ENCODE measurements at places on chromosomes 1 and 21. TPM values are rescaled to one million over a fixed set of nuclear protein-coding genes. Genes with fewer than 3 reads are reported as not detected.

RNF186 gene
- not detected for total RNA-seq

- DNase-seq: no peak
These were observed 268.3 kb upstream of the PROX1 start for GRCh38 chr1:213719462-213719861.

DNA sequence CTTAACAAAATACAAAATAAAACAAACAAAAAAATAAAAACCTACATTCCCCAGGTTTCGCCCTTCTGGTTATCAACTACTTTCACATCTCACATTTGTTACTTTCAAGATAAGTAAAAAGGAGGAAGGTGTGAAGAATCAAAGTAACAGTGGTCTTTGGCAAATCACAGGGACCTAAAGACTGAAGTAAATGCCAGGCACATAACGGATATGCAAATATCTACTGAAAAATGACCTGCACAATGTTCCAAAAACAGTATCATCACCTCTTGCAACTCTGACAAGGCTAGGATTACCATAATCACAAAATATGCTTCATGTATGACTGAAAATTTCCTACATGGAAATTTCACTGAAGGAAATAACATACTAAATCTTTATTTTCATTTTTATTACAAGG, 29.3 kb downstream of the COP1 start:
- DNase-seq: no peak

DNA sequence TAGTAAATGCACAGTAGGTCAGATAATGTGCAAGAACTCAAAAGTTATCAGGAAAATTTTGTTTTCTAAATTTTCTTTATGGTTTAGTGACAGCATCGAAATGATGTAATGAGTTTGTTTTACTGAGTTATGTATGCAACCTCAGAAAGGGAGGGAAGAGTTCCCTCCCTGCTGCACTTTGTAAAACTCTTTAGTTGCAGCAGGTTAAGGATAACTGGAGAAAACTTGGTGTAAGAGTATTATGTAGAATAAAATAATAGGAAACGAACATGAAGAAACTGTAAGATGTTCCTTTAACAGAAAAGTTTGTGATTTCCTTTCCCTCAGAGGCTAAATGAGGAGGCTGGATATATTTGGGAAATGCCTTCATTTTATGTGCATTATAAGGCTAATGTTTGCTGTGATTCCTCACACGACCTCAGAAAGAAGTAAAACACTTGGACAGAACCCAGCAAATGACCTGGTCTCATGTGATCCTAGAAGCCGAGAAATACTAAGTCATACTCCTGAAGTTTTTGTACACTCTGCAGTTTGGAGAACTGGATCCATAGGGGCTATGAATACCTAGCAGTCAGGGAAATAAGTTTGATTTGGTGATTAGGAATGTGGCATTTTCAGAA, 35.4 kb downstream of the ADGRL2 start:
- no peak for DNase-seq

RGSL1 gene
- total RNA-seq: not detected

SERPINC1 gene
- total RNA-seq: not detected

MPZ gene
- 3.1 TPM for total RNA-seq

- DNase-seq: no peak
These were observed 874.8 kb downstream of the KCNT2 start for GRCh38 chr1:195733408-195733807.

- no peak for DNase-seq
These were observed 83.3 kb downstream of the LACTBL1 start for GRCh38 chr1:22889213-22889827.

SOX13 gene
- total RNA-seq: 1.9 TPM

- no peak for DNase-seq
These were observed 368.6 kb upstream of the NEGR1 start for GRCh38 chr1:72650843-72651435.

S100A8 gene
- 23.8 TPM for total RNA-seq

LRRC38 gene
- total RNA-seq: not detected

OR10T2 gene
- not detected for total RNA-seq

ENAH gene
- total RNA-seq: not detected

GUCA2B gene
- not detected for total RNA-seq

DNA sequence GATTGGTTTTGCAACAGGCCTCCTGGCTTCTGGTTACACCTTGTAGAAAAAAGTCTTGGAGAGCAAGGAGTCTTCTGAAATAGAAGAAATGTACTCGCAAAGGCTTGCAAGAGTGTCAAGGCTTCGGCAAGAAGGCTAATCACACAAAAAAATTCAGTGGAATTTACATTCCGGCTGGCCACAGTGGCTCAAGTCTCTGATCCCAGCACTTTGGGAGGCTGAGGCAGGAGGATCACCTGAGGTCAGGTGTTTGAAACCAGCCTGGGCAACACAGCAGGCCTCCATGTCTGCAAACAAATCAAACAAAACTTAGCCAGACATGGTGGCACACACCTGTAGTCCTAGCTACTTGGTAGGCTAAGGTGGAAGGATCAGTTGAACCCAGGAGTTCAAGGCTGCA, 7.7 kb upstream of the DOP1B start:
- DNase-seq: no peak

GRCh38 chr21:38080888-38081287, 164.6 kb upstream of the KCNJ6 start:
- DNase-seq: no peak

TFF2 gene
- total RNA-seq: not detected

WNT9A gene
- total RNA-seq: not detected

GRCh38 chr1:149986486-149987296, 23.8 kb downstream of the OTUD7B start:
- no peak for DNase-seq

DNA sequence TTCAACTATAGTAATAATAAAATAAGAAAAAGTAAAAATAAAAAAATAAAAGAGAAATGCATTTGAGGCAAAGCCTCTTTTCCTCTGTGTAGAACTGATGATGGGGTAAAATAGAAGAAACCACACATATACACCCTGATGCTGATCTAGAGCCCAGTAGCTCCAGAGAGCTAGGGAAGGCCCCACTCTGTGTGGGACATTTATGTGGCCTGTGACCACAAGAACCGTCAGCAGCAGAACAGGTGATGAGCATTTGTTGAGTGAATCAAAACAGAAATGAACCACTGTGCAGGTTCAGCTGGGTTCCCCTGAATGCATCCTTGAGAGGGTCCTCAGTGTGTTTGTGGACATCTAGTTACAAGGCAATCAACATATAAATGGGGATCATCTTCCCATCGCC, 221.8 kb upstream of the HOOK1 start:
- DNase-seq: no peak

Measured in CD4-positive, alpha-beta T cell (primary cell).